NAMALWA (cell line): ENCODE measurements at places on chromosomes 6 and 20.
A peak's percentile ranks its signal among the peaks of the same experiment; 100 is the strongest.

DNA sequence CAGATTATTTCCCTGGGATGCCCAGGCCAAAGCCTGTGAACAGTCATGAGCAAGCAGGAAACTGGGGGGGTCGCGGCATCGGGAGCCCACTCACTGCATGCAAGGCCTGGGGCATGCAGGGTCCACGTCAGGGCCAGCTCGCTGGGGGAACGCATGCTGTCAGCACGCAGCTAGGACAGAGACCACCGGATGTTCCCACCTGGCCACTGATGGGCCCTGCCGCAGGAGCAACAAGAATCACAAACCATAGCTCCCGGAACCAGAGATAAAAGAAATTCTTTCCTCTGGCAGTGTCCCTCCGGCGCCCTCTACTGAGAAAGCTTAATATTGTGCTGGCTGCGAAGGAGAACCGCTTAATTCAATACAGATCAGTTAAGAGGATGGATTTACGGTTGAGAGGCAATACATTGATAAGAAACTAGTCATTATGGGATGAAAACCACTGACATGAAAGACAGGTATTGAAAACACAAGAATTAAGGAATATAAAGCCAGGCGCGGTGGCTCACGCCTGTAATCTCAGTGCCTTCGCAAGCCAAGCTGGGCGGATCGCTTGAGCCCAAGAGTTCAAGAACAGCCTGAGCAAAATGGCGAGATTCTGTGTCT lies 32.6 kb downstream of the C6orf15 start:
- peak; percentile 80 for DNase-seq

GRCh38 chr6:30234356-30234755 lies 21.1 kb upstream of the TRIM26 start:
- no peak for DNase-seq

DNA sequence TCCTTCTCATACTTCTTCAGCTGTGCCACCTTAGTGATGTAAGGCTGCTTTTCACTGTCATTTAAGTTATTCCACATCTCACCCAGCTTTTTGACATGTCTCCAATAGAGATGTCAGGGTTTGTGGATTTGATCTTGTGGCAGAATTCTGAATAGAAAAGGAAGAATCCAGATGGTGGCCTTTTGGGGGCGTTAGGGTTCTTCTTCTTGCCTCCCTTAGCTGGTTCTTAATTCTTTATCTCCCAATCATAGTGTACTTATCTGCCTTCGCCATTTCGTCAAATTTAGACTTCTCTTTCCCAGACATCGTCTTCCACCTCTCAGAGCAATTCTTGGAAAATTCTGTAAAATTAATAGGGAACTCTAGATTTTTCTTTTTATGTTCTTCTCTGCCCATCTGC lies 422.9 kb downstream of the GJA1 start:
- no peak for DNase-seq

DNA sequence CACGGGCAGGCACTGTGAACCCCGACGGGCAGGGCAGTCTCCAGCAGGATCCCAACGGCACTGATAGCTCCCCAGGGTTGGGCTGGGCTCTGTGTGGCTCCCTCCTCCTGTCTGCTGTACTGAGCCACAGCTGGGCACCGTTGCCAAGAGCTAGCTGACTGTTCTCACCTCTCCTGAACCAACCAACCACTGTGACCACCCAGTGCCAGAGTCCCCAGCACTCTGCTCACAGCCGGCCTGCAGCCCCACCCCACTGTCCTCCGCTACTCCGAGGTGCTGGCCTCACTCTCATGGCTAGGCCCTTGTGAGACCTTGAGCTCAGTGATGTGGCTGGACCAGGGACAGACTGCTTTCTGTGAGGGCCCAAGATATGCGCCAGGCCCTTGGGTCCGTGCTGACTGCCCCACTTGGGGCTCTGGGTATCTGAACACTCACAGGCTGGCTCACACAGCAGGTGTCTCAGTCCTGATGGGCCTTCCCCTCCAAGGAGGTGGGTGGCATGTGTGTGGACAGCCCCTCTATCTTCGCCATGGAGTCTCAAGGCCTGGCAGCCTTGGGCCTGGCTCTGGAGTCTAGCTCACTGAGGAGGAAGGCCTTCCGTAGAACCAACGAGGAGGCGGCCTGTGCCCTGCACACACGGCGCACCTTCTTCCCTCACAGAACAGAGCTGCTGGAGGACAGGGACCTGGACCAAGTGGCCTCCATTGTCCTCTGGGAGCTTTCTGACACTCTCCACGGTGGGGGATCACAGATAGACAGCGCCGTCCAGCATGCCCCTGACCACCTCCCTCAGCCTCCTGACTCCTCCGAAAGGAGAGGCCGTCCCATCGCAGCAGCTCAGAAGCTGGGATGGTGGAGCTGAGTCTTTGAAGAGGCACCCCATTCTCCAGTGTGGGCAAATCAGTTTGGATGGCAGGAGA lies 53.5 kb downstream of the TCP11 start:
- DNase-seq = no peak

- DNase-seq = no peak
Observed at GRCh38 chr6:159686040-159686439, 7.0 kb downstream of the SOD2 start.

DNA sequence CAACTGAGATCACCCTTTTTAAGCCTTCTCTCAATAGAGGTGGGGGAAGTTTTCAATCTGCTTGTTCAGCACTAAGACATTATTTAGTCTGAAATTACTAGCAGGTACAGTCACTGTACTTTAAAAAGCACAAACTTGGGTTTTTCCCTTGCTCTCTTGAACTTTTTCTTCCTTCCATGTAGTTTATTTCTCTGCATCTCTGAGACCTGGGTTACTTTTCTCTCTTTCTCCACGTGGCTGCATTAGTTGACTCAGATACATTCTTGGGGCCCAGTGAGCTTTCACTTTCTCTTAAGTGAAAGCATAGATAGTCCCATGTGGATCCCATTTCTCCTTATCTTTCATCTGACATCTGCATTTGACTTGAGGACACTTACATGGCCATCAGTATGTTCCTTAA lies 433.9 kb upstream of the MAP3K7 start:
- DNase-seq = no peak

DNA sequence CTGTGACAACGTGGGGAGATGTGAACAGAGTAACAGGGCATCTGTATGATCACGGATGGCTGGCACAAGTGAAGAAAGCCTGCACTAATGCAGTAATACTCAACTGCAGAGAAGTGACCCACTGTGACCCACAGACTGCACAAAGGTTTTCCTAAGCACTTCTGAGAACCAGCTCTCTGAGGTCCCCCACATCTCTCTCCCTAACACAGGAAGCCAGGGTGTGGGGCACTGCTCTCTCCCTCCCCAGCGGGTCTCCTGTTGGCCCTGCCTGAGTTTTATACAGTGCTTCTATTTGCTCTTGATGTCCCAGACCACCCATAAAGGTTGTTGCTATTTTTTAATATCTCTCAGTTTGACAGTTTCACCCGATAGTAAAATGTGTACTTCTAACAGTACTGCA lies 11.3 kb downstream of the APMAP start:
- DNase-seq = no peak

GRCh38 chr6:143224516-143224915 lies 163.8 kb downstream of the AIG1 start:
- DNase-seq = no peak

GRCh38 chr20:41889126-41889843 lies 271.1 kb upstream of the CHD6 start:
- peak; percentile 10 for DNase-seq

DNA sequence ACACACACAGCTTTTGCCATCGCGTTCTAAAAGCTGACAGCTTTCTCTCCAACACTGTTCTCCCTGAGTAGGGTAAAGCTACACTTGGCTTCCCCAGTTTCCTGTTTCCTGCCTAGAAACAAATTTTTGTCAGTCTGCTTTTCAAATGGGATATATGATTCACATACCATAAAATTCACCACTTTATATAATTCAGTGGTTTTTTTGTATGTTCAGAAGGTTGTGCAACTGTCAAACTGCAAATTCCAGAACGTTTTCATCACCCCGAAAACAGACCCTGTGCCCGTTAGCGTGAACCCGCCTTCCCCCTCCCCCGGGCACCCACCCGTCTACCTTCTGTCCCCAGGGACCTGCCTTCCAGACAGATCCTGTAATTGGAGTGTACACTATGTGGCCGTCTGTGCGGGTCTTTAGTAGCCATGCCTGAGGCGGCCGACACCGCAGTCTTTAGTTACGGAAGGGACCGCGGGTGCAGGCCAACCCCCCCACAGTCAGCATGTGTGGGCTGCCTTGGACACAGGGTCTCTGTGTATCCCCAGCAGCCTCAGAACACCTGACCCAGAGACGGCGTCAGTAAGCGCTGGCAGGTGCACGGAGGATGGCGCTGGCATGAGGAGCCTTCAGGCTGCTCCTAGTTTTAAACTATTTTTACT lies 16.6 kb downstream of the HRH3 start:
- no peak for DNase-seq

GRCh38 chr6:6962699-6963098 lies 145.1 kb upstream of the RREB1 start:
- no peak for DNase-seq

DNA sequence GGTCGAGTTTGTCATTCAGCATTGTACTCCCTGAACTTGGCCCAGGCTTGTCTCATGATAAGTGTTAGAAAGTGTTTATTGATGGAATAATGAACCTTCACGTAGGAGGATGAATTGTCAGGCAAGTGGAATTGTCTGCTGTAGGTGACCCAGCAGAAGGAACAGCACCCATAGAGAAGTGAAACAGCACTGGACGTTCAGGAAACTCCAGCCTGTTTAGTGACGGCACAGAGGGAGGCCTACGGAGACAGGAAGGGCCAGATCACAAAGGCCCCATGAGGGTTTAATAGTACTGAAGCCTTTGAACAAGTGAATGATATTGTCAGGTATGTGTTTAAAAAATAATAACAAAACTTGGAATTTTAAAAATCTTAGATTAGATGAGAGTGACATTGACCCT lies 2.9 kb downstream of the STX11 start:
- no peak for DNase-seq

- no peak for DNase-seq
Observed at GRCh38 chr6:14766391-14766994, 479.4 kb upstream of the JARID2 start.

DNA sequence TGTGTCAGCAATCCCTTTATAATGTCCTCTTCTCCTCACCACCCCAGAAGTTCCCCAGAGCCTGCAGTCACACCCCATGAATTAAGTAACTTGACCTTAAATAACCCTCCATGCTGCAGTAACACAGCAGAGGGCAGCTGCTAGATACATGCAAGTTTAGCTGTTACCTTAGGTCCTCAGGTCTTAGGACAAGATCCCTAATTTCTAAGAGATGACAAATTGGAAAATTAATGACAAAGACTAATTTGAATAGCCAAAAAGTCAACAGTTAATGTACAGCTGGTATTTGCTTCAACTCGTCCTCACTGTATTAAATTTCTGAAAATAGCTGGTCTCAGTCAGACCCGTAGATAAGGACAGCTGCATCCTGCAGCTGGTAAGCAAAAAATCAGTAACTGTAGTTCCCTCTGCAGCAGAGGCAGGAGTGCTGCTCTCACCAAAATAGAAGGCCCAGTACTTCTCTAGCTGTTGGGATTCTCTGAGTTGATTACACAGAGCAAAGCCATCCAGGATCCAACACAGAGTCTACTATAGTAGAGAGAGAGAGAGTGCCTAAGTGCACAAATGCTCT lies 62.4 kb downstream of the TNFRSF21 start:
- peak; percentile 92 for DNase-seq

- DNase-seq = peak; percentile 89
Observed at GRCh38 chr6:149925974-149926777, 3.3 kb upstream of the RAET1G start.

GRCh38 chr6:46849361-46849690 lies 56.1 kb downstream of the MEP1A start:
- DNase-seq = no peak

DNA sequence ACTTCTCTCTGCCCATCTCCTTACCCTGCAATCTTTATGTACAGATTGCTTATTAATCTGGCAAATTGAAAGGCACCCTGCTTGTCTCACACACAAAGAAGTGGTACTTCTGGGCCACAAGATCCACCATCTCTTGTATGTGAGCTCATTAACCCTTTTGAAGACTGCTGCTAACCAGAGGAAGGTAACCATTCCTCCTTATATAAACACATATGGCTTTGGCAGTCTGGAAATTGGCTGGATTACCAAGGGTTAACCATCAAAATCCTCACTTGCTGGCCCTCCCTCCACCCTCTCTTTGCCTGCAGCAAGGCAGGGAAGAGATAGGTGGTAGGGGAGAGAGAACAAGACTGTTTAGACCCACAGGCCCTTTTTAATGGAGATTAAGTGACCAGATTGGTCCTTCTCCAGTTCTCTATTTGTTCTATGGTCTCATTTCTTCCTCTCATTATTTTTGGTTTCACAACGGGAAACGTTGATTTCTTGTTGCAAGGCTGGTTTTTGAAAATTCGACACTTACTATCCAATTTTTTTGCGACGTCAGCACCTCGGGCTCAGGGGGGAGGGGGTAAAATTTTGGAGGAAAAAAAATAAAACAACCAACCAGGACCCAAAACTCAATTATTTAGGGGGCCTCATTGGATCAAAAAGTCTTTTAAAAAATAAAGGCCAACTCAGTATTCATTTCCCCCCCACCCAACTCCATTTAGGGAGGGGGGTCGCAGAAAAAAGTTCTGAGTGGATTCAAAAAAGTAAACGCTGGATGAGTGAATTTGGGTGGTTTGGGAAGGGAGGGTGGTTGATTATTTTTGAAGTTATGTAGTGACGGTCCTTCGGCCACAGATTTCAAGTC lies 859 bp downstream of the PPP1R10 start:
- peak; percentile 84 for DNase-seq

GRCh38 chr20:37328149-37328945 lies 17.6 kb upstream of the SRC start:
- DNase-seq = no peak

GRCh38 chr6:156866220-156867015 lies 89.2 kb downstream of the ARID1B start:
- DNase-seq = no peak

DNA sequence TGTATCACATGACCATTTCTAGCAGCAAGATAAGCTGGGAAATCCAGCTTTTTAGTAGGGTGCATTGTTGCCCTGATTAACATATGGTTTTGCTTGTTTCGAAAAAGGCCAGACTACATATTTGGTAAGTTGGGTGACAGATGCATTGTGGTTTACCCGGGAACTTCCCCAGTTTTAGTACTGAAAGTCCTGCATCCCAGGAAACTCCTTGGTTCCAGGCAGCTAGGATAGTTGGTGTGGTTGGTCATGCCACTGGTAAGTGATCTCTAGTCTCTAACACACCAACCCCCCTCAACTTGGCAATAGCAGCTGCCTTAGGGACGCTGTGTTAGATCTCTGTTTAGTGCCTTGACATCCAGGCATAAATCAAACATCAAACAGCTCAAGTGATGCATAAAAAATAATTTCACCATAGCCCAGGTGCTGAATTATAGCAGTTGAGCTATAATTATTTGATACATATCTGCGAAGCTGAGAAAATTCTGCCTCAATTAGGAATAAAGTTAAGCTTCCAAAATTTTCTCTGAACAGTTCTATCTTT lies 216.5 kb downstream of the TFAP2C start:
- DNase-seq = no peak
